Activated naive CD4-positive, alpha-beta T cell treated with Interleukin-2 at 50 U/mL for 16 hours (primary cell): ENCODE measurements at places on chromosomes 16 and 17.
A peak's percentile ranks its signal among the peaks of the same experiment; 100 is the strongest.

GRCh38 chr16:50351116-50351515, 17.7 kb downstream of the BRD7 start:
- DNase-seq = no peak

DNA sequence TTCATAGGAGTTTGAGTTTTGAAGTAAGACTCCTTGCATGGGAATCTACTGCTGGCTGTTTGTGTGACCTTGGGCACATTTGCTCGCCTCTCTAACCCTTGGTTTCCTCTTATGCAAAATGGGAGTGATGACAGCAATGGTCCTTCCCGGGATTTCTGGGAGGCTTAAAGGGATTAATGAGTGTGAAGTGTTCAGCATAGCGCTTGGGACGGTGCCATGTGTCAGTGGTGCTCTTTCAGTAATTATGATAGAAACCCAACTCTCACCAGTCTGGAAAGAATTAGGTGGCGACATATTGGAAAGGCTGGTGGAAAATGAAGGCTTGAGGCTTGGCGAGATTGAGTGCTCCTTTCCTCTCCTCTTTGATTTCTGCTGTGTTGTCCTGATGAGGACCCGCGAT, 429.2 kb upstream of the EEF2KMT start:
- DNase-seq = no peak

- peak; percentile 11 for DNase-seq
Observed at GRCh38 chr16:1028056-1028455, 44.5 kb upstream of the SSTR5 start.

- DNase-seq = no peak
Observed at GRCh38 chr17:71592431-71592830, 528.4 kb upstream of the SOX9 start.

GRCh38 chr16:5444189-5444588, 346.6 kb upstream of the EEF2KMT start:
- DNase-seq = no peak
